Stimulated activated CD8-positive, alpha-beta memory T cell treated with anti-CD3 and anti-CD28 coated beads, Interleukin-7, amount 100 ng/mL, for 4 hours (primary cell): ENCODE measurements at places on chromosomes 3 and 15.

- no peak for DNase-seq
Measured at GRCh38 chr3:110933821-110934426, 137.7 kb upstream of the NECTIN3 start.

DNA sequence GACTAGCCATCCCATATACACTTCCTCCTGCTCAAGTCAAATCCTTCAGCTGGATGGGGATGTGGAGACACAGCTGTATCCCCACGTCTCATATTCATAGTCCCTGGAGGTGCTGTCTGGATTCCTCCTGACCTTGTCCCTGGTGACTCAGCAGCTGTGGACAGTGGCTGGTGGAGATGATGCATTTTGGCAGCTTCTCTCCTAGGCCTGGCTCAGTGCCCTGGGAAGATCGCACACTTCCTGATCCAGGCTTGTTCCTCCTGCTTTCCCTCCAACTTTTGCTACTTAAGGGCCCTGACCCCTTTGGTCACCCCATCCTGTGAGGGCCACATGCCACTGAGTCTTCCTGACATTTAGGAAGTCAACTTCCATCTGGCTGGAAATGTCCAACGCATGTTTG lies 44.4 kb downstream of the ADAMTSL3 start:
- DNase-seq: no peak

DNA sequence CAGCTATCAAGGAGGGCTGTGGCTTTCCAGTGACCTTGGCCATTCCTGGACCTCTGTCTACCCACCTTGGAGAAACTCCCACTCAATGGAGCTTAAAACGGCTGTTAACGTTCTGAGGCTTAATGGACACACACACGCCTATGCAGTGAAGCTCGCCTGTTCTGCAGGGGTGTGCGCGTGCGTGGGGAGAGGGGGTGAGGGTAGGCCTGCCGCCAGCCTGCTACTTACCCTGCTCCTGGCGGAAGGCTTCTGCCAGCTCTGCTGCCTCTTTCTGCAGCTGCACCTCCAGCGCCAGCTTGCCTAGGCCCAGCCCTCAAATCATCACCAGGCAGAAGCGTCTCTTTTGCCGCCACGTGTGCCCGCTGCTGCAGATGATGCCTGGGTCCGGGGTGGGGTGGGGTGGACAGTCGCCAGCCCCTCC lies 23.2 kb upstream of the PARL start:
- DNase-seq: no peak

DNA sequence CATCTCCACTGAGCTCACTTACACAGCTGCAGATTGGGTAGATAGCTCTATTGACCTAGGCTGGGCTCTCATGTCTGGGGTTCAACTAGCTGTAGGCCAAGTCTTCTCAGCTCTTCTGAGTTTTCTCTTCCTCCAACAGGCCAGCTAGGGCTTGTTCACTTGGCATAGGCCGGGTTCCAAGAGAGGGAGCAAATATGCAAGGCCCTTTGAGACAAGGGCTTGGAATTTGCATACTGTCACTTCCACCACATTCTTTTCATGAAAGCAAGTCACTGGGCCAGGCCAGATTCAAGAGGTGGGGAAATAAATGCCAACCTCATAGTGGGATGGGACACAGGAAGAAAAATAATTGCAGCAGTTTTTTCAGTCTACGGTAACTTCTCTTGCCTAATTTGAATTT lies 25.2 kb downstream of the PIGB start:
- no peak for DNase-seq

DNA sequence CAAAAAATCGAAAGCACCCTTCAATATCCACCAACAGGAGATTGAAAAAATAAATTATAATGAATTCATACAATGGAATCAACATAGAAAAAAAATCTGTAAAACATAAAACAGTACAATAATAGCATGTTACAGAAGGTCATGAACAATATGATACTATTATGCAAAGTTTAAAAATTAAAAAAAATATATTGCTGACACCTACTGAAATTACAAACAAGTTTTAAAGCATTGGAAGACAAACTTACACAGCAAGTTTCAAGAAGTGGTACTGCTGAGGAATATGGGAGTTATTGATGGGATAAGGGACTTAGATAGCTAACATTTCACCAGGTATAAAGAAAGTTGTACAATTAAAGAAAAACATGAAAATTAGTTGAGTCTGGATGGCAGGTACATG lies 89.4 kb downstream of the EFL1 start:
- no peak for DNase-seq
